Colonic mucosa (tissue), 4 donors: ENCODE measurements at places on chromosomes 6 and 20. TPM values are rescaled to one million over a fixed set of nuclear protein-coding genes. Genes with fewer than 3 reads are reported as not detected.

GRCh38 chr6:87945966-87946365 lies 101.7 kb upstream of the SPACA1 start:
- no peak for DNase-seq
- H3K4me3 ChIP-seq = no peak overlapping the region
- no peak overlapping the region for H3K27ac ChIP-seq
- H3K36me3 ChIP-seq = no peaks in the 10 kb centered on the region
- no peaks in the 10 kb centered on the region for H3K27me3 ChIP-seq

The CAP2 gene
- total RNA-seq = 10.4 TPM

- peaks cover 3% of the 10 kb centered on the region for H3K4me1 ChIP-seq
- no peak overlapping the region for H3K27ac ChIP-seq
- no peak for DNase-seq
- H3K4me3 ChIP-seq = no peak overlapping the region
- H3K27me3 ChIP-seq = no peaks in the 10 kb centered on the region
Measured at GRCh38 chr6:15267221-15267620, 21.4 kb downstream of the JARID2 start.

GRCh38 chr6:125882243-125882642 lies 74.3 kb upstream of the HINT3 start:
- H3K27me3 ChIP-seq = no peaks in the 10 kb centered on the region
- H3K4me3 ChIP-seq = no peak overlapping the region

GRCh38 chr6:166955121-166955864 lies 1.1 kb downstream of the RNASET2 start:
- peak; percentile 54 for DNase-seq
- no peaks in the 10 kb centered on the region for H3K36me3 ChIP-seq
- peaks cover 13% of the 10 kb centered on the region for H3K4me1 ChIP-seq
- H3K27ac ChIP-seq = peak overlapping the region; percentile 95
- no peaks in the 10 kb centered on the region for H3K27me3 ChIP-seq

- H3K4me1 ChIP-seq = no peaks in the 10 kb centered on the region
- H3K27ac ChIP-seq = no peak overlapping the region
- no peak overlapping the region for H3K4me3 ChIP-seq
- no peaks in the 10 kb centered on the region for H3K36me3 ChIP-seq
Measured at GRCh38 chr6:53647462-53648094, 18.0 kb downstream of the KLHL31 start.

- H3K36me3 ChIP-seq = no peaks in the 10 kb centered on the region
- DNase-seq = peak; percentile 10
- no peak overlapping the region for H3K27ac ChIP-seq
- no peaks in the 10 kb centered on the region for H3K4me1 ChIP-seq
- H3K4me3 ChIP-seq = no peak overlapping the region
- no peaks in the 10 kb centered on the region for H3K27me3 ChIP-seq
Measured at GRCh38 chr20:58708246-58708931, 15.8 kb downstream of the NPEPL1 start.

The REM1 gene
- total RNA-seq = 0.44 TPM

GRCh38 chr6:21022343-21023107 lies 488.3 kb downstream of the CDKAL1 start:
- H3K4me1 ChIP-seq = no peaks in the 10 kb centered on the region
- H3K27ac ChIP-seq = peak overlapping the region; percentile 34
- DNase-seq = peak; percentile 29
- H3K27me3 ChIP-seq = no peaks in the 10 kb centered on the region
- H3K4me3 ChIP-seq = no peak overlapping the region
